ENCODE measurements at places on chromosomes 11 and 22.

- DNase-seq = no peak
Measured at GRCh38 chr11:127643268-127644058, 642.9 kb upstream of the KIRREL3 start.

DNA sequence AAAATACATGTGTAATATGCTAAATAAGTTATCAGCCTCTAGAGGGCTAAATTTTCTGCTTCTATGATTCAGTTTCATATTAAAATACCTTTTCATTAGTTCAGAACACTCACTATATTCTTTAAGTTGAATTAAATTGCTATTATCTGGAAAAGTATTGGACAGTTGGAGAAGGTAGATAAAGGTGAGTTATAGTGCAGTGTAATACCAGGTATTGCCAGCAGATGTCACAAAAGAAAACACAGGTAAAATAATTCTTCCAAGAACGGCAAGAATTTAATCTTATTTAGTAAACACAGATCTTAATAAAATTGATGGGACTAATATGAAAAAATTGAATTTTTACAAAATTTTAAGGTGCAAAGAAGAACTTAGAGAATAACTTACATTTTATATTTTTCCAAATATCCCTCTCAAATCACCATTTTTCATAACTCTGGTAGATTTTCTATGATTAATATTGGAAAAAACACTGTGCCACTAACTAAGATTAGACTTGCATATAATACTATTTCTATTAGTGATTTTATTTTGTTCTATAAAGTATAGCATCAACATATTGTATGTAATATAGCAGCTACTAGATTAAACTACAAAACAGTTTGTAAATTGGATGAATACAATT lies 1.7 kb upstream of the LRRC4C start:
- DNase-seq = no peak

DNA sequence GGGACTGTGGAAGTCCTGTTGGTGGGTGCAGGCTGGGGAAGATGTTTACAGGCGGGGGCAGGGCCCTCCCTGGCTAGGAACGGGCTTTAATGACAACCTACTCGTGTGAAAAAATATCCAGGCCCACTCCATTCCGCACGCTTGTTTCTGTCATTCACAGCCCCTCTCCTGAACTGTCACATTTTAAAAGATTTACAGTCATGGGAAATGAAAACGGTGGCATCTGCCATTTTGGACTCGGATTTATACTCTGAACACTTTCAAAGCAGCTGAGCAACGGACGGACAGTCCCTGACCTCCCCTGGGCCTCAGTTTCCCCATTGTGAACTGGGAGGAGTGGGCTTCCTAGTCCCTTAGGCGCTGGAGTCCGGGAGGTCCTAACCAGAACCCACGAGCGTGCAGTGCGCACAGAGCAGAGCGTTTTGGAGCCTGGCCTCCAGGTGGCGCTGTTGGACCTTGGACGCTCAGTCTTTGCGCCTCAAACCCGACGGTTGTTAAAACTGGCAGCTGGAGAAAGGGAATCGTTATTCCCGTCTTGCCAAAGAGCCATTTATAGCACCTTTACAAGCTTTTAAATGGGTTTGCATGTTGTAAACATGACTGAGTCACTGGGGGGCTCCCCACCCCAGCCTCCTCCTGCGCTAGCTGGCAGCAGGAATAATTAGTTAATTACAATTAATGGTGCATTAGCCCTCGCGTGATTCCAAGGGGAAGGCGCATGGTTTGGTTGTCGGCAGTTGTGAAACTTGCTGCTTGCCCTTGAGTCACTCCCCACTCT lies 75.3 kb downstream of the FBLN1 start:
- DNase-seq = peak; percentile 72

DNA sequence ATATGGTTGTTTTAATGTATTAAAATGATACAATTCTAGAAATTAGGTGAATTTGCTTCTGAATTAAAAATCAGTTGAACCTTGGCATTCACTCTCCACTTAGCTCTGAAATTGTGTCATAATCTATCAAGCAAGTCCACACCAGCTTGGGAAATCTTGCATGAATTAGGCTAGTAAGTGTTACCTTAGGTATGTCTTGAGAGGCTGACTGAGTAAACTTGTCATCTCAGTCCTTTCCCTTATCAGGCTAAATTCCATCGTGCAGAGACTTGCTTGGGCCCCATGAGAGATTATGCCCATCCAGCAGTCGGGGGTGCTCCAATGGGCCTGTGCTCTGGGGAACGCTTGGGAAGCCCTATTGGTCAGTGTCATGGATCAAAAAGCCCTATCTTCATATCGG lies 33.9 kb upstream of the ST14 start:
- DNase-seq = no peak

GRCh38 chr11:122336706-122337105 lies 220.7 kb upstream of the BLID start:
- no peak for DNase-seq

Measured in stimulated activated CD4-positive, alpha-beta T cell treated with anti-CD3 and anti-CD28 coated beads, Interleukin-15, amount 100 ng/mL, for 48 hours (primary cell).